Activated CD4-positive, CD25-positive, alpha-beta regulatory T cell treated with anti-CD3 and anti-CD28 coated beads, Interleukin-2, amount 50 U/mL, for 24 hours (primary cell): ENCODE measurements at places on chromosomes 4 and X.

DNA sequence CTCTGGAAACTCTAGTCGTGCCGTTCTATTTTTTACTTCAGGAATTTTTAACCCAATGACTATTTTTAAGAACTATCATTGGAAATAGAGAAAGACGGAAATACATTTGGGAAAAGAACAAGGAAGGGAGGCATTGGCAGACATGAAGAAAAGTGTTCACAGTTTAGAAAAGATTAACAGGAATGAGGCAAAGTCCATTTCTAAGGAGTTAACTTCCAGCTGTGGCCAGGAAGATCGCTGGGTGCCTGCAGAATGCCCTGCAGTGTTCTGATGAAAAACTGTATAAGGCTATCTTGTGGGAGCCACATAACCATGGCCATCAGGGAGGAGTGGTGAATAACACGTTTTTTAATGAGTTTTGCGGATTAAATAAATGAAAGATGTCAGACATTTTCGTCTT lies 150.6 kb upstream of the VCX3A start:
- ATAC-seq = no peak

GRCh38 chr4:66062921-66063320 lies 392.6 kb upstream of the EPHA5 start:
- ATAC-seq = no peak

GRCh38 chr4:69838977-69839376 lies 21.0 kb downstream of the SULT1E1 start:
- no peak for ATAC-seq

DNA sequence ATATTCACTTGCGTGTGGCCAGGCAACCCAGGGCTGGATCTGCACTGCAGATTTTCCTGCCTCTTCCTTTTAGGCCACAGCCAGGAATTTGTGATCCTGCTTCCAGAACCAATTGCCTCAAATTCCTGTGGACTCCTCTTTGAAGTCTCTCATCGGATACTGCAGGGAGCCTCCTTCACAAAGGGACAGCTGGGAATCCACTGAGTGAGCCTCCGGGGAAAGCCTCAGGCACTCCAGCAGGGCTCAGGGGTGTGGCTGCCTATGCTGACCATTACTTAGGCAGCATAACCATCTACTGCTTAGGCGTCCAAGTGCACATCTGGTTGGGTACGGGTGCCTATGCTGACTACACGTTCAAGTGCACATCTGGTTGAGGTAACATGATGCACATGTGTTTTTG lies 321.5 kb downstream of the NLGN4X start:
- no peak for ATAC-seq

DNA sequence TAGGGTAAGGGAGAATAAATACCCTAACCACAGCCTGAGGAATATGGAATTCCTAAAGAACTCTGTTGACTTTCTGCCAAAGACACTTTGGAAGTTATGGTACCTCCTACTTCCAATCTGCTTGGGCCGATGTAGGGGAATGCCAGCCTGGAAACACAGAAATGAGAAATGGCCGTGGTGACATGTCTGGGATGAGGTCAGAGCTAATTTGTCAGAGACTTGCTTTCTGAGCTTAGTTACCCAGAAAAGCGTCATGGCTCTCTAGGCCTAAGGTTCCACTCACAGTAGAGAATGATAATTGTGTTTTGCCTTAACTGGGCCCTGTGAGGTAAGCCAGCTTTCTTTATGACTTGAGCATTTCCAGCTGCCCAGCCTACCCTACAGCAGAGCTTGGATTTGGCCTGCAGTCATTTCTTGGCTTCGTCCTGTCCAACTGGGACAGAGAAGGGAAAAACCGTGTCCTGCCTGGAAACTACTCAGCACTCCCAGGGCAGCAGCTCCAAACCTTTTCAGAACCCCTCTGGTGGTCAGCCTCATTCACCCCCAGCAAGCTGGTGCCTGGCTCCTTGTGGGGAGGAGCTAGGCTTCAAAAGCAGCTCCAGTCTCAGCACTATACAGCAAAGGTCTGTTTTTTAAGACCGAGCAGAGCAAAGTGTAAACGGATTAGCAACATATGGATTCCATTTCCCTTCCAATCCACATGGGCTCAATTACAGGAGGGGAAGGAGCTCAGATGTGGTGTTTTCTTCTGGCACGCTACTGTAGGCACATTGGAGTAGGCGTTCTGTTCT lies 92.3 kb downstream of the RLIM start:
- ATAC-seq = no peak

DNA sequence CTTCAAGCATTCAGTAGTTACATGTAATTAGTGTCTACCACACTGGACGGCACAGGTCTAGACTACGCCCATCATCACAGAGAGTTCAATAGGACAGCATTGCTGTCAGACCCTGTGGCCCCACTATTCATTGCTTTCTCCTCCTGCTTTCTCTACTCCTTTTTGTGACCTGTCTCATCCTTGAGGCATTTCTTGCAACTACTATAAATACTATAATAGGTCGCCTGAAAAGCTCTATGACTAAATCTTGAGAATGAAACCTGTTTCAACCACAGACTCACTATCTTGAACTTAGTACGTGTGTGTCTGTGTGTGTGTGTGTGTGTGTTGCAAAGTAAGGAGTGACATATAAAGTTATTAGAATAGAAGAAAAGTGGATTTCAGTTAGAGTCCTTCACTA lies 252.9 kb upstream of the KLF3 start:
- peak; percentile 68 for ATAC-seq

- no peak for ATAC-seq
These were observed at the start of gene OTOP1 for GRCh38 chr4:4226606-4227438. OTOP1 (minus strand) TSS chr4:4226929; CDS start chr4:4226864, 65 bp downstream.

- no peak for ATAC-seq
These were observed 138.3 kb upstream of the TEX13D start for GRCh38 chrX:124194199-124194598.

- no peak for ATAC-seq
These were observed 305.7 kb upstream of the SLIT2 start for GRCh38 chr4:19945979-19946380.

GRCh38 chrX:113793563-113793962 lies 790.3 kb upstream of the HTR2C start:
- no peak for ATAC-seq

DNA sequence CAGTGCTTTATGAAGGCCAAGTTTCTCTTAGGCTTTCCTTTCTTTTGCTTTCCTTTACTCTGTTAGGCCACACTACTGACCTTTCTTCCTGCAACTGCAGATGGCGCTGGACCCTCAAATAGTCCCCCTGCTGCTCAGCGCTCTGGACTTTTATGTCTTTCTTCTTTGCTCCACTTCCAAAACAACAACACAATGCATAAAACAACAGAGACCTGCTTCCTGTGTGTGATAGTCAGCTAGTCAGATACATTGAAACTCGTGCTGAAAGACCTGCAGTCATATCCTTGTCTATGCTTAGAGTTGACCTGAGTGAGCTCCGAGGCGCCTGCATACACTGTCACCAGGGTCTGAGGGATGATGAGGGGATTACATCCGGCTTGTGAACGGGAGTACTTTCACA lies 108.9 kb upstream of the TEX13D start:
- ATAC-seq = no peak

- ATAC-seq = no peak
These were observed 23.6 kb downstream of the GUCY1A1 start for GRCh38 chr4:155690044-155690837.

- no peak for ATAC-seq
These were observed 28.0 kb upstream of the AMBN start for GRCh38 chr4:70564033-70564432.

DNA sequence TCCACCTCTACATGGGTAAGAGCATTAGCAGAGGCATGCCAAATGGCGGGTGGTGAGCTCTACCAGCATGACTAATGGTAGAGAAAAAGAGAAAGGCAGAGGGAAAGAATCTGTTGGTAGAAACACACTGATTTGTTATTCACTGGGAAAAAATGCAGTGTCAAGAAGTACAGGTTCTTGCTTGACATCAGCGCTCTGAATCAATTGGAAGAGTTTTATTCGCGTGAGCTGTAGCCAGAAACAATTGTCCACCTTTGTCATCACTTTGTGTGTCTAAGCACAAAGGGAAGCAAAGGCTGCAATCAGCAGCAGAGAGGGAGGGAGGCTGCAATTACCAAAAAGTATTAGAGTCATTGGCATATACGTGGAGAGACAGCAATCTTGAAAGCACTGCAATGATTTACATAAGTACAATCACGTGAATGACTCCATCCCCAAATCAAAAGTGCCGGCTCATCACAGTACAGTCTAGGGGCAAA lies 67.7 kb upstream of the HS3ST1 start:
- ATAC-seq = peak; percentile 75

- no peak for ATAC-seq
These were observed 107.6 kb downstream of the LARP1B start for GRCh38 chr4:128168701-128169100.
